ENCODE measurements at places on chromosomes 4 and X. TPM values are rescaled to one million over a fixed set of nuclear protein-coding genes. Genes with fewer than 3 reads are reported as not detected.

- ATAC-seq = peak; percentile 54
These were observed 734 bp downstream of the STOX2 start for GRCh38 chr4:183905593-183906488.

GRCh38 chr4:178665916-178666315 is 1223.7 kb upstream of the AGA start:
- no peak for ATAC-seq

DNA sequence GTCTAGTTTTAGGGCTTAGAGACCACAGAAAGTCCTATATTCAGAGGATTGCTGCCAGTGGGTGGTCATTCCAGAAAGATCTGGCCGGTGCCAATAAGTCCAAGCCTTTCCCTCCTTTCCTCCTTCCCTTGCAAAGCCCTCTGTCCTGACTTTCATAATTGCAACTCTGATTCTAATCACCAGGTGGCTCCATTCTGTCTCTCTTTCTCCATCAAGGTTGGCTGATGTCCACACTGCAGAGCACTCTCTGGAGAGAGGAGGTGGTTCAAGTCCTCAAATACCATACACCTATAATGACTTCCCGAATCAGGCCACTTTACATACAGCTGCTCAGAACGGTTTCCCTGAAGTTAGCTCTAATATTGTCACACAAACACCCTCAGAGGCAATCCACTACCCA is 22.4 kb upstream of the ARMCX4 start:
- no peak for ATAC-seq

CDKL2 gene
- total RNA-seq = 0.56 TPM

DNA sequence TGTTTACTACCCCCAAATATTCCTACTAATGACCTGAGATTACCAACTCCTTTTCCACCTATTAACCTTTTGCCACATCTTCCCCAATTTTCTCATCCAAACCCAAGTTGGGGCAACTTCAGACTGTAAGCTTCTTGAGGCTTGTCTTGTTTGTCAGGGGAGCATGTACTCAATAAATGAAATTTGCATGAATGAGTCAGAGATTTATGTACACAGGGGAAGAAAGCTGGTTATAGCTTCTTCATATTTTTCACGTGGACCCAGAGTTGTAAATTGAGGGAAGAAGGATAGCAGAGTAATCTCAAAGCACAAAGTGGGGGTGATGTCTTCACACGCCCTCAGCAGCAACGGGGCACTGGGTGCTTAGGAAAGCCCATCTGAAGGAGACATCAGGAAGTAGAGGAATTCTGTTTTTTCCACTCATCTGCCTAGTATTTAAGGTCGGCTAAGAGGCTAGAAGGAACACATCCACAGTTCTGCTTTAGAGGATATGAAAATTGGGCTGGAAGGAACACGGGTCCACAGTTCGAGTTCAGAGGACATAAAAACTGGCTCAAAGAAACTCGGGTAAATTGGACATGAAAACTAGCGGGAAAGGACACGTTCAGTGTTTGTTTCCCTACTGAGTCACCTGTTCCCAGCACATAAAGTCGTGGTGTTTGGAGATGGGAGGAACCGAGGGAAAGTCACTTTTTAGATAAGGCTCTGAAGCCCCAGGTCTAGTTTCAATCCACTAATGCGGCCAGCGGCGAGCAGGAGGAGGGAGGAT is 696 bp upstream of the CA5B start:
- ATAC-seq = no peak

- no peak for ATAC-seq
These were observed 500.1 kb downstream of the PCDH18 start for GRCh38 chr4:137032222-137032621.

GRCh38 chrX:34586346-34586911 is 70.7 kb downstream of the TMEM47 start:
- no peak for ATAC-seq

GRCh38 chr4:10321931-10322330 is 135.3 kb downstream of the ZNF518B start:
- no peak for ATAC-seq

GRCh38 chr4:20311856-20312255 is 60.2 kb downstream of the SLIT2 start:
- no peak for ATAC-seq

DNA sequence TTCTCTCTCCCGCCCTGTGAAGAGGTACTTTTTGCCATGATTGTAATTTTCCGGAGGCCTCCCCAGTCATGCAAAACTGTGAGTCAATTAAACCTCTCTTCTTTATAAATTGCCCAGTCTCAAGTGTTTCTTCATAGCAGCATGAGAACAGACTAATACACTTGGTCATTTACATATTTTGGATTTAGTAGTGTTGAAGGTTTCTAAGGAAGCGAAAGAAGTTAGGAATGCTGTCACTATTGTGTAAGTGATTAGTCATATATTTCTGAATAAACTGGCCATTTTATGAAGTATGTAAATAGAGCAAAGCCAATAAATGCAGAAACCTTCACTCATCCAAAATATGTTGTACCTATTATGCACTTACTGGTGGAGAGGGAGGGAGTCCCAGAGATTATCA is 34.4 kb upstream of the GK2 start:
- peak; percentile 71 for ATAC-seq

- ATAC-seq = peak; percentile 58
These were observed 132.1 kb upstream of the LDB2 start for GRCh38 chr4:17030543-17030942.

HCCS gene
- total RNA-seq = 17.0 TPM

PSAPL1 gene
- not detected for total RNA-seq

GRCh38 chr4:34170946-34171345 is 2073.4 kb downstream of the ARAP2 start:
- no peak for ATAC-seq

GRCh38 chr4:140743194-140743931 is 12.8 kb downstream of the TBC1D9 start:
- ATAC-seq = peak; percentile 80

GRCh38 chr4:175891851-175892250 is 79.8 kb upstream of the GPM6A start:
- no peak for ATAC-seq

GRCh38 chr4:119011607-119011988 is 122.9 kb downstream of the SYNPO2 start:
- ATAC-seq = no peak
